ENCODE measurements at places on chromosomes 3 and 15.

DNA sequence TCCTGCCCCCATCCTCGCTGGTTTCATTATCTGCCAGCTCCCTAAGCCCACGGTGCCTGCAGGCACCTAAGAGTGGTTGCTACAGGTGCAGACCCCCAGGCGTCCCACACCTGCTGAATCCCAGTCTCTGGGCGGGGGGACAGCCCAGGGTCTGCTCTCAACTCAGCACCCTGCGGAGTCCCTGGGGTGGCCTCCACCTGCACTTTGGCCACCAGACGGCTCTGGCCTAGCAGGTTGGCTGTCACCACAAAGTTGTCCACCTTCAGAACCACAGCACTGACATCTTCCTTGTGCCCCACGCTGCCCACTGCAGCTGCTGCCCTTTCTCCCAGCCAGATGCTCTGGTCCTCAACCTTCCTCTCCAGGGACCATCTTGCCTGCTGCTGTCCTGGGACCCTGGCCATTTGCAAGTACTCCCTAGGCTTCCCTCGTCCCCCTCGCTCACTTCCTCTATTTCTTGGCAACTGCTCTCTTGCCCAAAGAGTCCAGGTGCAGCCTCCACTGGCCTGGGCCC lies 34.9 kb upstream of the SNRPA1 start:
- no peak for DNase-seq

DNA sequence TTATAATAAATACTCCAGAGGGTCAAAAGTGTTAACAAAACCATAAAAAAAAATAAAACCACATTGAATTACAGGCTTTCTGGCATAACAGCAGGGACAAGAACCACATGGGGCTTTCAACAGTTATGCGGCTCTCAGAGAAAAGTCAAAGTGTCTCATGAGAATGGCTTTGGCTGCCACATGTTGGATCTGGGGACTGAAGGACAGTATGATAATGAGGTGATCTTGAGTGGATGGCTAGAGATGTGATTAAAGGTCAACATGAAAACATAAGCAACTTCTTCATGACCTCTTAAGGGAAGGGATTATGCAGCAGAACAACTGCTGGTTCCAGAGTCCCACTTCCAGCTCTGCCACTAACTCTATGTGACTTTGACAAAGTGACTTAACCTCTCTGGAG lies 5.2 kb downstream of the RAB27A start:
- no peak for DNase-seq

- no peak for DNase-seq
Measured at GRCh38 chr3:197547306-197548011, 8.3 kb downstream of the BDH1 start.

GRCh38 chr3:118960876-118961450 lies 73.7 kb downstream of the IGSF11 start:
- DNase-seq, result no peak

DNA sequence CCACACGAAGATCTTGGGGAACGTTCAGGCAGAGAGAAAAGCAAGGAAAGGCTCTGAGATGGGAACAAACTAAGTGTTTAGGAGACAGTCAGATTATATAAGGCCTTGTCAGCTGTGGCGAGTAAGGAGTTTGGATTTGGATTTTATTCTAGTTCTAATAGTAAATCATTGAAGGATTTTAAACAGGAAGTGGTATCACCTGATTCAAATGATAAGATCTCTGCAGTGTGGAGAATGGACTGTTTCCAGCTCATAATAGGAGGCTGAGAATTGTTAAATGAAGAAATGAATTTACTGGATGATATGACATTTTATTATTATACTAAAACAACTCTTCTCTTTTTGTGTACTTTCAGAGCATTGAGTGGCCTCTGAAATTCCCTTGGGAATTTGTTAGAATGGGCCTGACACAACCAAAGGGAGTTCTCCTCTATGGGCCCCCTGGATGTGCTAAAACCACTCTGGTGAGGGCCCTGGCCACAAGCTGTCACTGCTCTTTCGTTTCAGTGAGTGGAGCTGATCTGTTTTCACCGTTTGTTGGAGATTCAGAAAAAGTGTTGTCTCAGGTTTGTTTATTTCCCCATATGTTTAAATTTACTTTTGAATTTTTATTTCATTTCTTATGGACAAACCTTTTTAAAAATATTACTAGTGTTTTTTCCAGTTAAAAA lies 36.0 kb upstream of the GATM start:
- DNase-seq, result no peak
